Activated CD4-positive, alpha-beta T cell treated with anti-CD3 and anti-CD28 coated beads, Interleukin-2, Interleukin-6, amounts not matched to agents 100 ng/mL and 50 ng/mL, durations not matched to agents 16 hours and 8 hours (primary cell): ENCODE measurements at places on chromosomes 4 and X.

GRCh38 chrX:42975906-42976305 lies 197.9 kb upstream of the PPP1R2C start:
- no peak for DNase-seq

DNA sequence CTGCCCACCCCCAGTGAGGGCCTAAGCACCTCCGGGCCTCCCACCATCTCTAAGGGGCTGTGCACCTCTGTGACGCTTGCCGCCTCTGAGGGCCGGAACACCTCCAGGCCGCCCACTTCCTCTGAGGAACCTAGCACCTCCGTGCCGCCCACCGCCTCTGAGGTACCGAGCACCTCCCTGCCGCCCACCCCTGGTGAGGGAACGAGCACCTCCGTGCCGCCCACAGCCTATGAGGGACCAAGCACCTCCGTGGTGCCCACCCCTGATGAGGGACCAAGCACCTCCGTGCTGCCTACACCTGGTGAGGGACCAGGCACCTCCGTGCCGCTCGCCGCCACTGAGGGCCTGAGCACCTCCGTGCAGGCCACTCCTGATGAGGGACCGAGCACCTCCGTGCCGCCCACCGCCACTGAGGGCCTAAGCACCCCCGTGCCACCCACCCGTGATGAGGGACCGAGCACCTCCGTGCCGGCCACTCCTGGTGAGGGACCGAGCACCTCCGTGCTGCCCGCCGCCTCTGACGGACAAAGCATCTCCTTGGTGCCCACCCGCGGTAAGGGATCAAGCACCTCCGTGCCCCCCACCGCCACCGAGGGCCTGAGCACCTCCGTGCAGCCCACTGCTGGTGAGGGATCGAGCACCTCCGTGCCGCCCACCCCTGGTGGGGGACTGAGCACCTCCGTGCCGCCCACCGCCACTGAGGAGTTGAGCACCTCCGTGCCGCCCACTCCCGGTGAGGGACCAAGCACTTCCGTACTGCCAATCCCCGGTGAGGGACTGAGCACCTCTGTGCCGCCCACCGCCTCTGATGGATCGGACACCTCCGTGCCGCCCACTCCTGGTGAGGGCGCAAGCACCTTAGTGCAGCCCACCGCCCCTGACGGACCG lies 977 bp downstream of the MAGEE1 start:
- peak; percentile 13 for DNase-seq

GRCh38 chr4:149987330-149988086 lies 90.7 kb upstream of the DCLK2 start:
- no peak for DNase-seq

GRCh38 chr4:81421346-81422218 lies 50.1 kb downstream of the RASGEF1B start:
- peak; percentile 11 for DNase-seq

GRCh38 chr4:124694946-124695598 lies 17.5 kb downstream of the ANKRD50 start:
- no peak for DNase-seq
